Right hindlimb (tissue), 1 donor: ENCODE measurements at places on chromosomes 1 and 21.

- DNase-seq, result no peak
Observed at GRCh38 chr1:167137332-167137781, 43.5 kb downstream of the STYXL2 start.

- DNase-seq, result peak; percentile 53
Observed at GRCh38 chr21:22961258-22961657, 1963.0 kb downstream of the NCAM2 start.

- DNase-seq, result no peak
Observed at GRCh38 chr1:152168535-152168868, 9.5 kb upstream of the RPTN start.

- DNase-seq, result peak; percentile 93
Observed at GRCh38 chr1:94095112-94095637, 25.8 kb downstream of the ABCA4 start.

GRCh38 chr1:47328992-47329391 lies 4.6 kb upstream of the CMPK1 start:
- no peak for DNase-seq

DNA sequence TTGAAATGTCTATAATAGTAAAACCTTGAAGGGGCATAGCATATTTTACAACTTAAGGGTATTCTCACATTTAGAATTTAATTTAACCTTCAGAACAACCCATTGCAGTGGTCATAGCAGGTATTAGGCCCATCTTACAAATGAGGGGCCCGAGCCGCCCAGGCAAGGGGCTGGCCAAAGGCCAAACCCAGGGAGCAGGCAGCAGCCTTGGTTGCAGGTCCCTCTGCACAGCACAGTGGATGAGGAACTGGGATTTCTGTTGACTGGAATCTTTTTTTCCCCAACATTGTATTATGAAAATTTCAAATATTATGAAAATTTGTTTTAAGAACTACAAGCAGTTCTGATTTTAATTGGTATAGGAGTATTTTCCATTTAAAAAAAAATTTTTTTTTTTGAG lies 33.2 kb downstream of the CCSAP start:
- no peak for DNase-seq
